Heart left ventricle (tissue), 16 donors: ENCODE measurements at places on chromosomes 7 and 10. TPM values are rescaled to one million over a fixed set of nuclear protein-coding genes. Genes with fewer than 3 reads are reported as not detected.

Gene NPC1L1
- 0.13 TPM for total RNA-seq

- DNase-seq, result no peak
Measured at GRCh38 chr10:107098326-107098725, 66.2 kb downstream of the SORCS1 start.

GRCh38 chr7:23347033-23347681, 48.0 kb downstream of the MALSU1 start:
- no peak for DNase-seq

GRCh38 chr10:49394933-49395740, 752 bp downstream of the DRGX start:
- no peak for DNase-seq

- no peak for DNase-seq
Measured at GRCh38 chr10:28849821-28850220, 172.5 kb downstream of the BAMBI start.
